ENCODE measurements at places on chromosomes 4 and X. TPM values are rescaled to one million over a fixed set of nuclear protein-coding genes. Genes with fewer than 3 reads are reported as not detected.

The AWAT2 gene
- not detected for total RNA-seq

The GRIA2 gene
- total RNA-seq = not detected

The TEX28 gene
- total RNA-seq = not detected

The P2RY10 gene
- 12.7 TPM for total RNA-seq

The BMPR1B gene
- not detected for total RNA-seq

The CDS1 gene
- 0.15 TPM for total RNA-seq

The ERAS gene
- total RNA-seq = not detected

The GPR78 gene
- total RNA-seq = not detected

- DNase-seq = no peak
Observed at GRCh38 chrX:98362630-98363029, 1478.9 kb downstream of the RPA4 start.

DNA sequence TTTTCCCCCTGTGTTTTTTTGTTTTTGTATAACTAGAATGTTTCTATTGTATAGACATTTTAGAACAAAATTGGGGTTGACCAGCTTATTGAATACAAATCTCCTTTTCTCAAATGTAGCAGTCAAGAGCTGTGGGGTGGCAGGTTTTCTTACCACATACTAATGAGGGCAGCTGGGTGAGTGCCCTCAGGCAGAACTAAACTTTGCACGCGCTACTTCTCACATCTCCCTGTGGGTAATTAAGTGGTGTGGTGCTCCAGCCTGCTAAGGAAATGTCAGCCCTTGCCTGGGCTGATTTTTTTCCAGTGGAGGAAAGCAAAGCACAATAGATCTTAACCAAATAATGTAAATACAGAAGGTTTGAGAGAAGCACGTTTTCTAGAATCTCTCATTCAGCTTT, 717.6 kb upstream of the TENM3 start:
- DNase-seq = no peak

GRCh38 chrX:1162119-1162916, 50.1 kb downstream of the CRLF2 start:
- DNase-seq = no peak

DNA sequence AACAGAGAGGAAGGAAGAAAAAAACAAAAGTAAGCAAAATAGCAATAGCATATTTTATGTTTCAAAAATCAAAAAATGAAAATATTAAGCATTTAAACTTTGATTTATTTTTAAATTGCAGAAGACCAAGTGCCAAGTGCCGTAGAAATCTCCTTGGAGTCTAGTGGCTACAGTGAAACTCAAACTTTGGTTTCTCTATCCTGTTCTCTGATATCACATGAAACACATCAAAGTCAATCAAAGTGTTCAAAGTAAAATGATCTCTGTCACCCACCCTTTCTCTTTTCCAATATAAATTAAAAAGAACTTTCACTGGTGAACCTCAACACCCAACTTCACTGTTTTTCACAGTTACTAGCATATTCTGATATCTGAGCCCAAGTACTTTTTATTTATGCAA, 81.1 kb downstream of the HADH start:
- DNase-seq = no peak

- DNase-seq = no peak
Observed at GRCh38 chr4:165335163-165335703, 7.8 kb downstream of the MSMO1 start.

DNA sequence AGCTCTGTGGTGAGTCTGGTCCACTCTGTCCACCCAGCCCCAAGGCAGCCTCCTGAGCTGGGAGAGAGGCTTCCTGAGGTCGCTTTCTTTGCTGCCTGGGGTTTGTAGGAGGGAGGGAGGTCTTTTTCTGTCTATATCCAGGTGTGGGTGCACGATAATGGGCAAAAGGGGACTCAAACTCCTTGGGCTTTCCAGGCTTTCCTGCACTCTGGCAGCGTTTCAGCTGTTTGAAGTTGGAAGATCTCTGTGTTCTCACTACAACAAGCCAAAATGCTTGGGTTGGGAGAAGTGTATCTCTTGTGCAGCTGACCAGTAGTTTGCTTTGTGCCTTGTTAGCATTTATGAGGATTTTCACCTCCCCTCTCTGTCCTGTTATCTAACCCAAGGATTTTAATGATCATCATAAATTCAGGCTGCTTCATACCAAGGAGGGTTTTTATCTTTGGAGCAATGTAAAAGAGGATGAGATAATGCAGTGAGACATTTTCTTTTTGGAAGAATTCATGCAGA, 126.3 kb downstream of the REPS2 start:
- no peak for DNase-seq

DNA sequence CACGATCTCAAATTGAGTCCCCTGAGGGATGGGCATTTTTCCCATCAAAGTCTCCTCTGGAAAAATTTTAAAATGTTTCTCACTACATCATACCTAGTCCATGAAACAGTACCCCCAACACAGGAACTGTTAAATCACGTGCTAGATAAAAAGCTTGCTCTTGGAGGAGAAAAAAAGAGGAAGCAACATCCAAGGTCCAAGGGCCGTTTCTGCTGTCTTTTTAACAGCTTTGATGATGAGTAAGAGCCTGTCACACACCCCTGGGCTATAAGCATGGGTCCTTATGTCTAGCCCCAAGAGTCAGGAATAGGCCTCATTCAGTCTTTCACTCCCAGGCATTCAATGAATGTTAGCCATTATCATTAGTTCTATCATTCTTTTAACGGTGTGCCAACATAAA, 128.9 kb downstream of the SH3KBP1 start:
- DNase-seq = no peak

GRCh38 chrX:11355259-11355909, 62.2 kb downstream of the AMELX start:
- no peak for DNase-seq

DNA sequence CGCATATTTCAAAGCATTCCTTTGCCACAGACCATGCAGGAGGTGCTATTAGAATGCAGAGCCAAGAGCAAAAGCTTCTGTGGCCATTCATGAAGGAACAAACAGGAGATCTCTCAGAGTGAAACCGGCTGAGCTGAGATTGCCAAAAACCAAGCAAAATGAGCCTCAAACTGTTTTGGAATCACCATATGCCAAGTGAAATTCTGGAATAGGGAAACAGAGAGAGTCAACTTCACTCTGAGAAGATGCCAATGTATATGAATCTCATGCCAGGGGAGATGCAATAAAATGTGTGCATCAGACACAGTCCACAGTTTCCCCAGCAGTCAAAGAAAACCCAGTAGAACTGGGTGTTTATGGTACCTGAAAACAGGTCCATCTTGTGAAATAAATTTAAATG, 42.3 kb downstream of the SRPX start:
- no peak for DNase-seq

- no peak for DNase-seq
Observed at GRCh38 chr4:111362941-111363361, 740.1 kb upstream of the PITX2 start.

DNA sequence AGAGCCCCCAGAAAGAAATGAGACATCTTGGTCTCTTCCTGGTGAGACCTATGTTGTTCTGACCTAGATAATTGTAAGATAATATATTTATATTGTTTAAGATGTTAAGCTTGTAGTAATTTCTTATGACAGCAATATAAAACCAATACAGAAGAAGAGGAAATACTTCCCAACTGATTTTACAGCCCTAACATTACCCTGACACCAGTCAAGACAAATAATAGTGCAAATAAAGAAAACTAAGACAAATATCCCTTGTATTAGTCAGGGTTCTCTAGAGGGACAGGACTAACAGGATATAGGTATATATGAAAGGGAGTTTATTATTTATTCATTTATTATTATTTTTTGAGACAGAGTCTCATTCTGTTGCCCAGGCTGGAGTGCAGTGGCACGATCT, 18.7 kb downstream of the TCEAL8 start:
- DNase-seq = no peak

- no peak for DNase-seq
Observed at GRCh38 chr4:7754565-7755262, 184.9 kb downstream of the AFAP1 start.

DNA sequence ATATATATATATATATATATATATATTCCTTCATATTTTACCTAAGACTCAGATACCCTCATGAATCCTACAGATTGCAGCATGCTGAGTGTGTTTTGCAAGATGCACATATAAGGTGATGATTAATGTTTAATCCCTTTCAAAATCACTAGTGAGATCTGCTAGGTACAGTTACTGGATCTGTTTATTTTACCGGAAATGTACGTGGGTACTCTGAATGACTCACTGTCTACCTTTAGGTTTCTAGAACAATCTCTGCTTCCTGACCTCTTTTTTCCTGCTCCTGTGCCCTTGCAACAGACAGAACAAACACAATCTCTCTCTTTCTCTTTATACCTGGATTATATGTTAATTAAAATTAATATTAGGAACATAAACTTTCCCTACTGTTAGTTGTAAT, 379.6 kb downstream of the FAM133A start:
- DNase-seq = no peak

- DNase-seq = no peak
Observed at GRCh38 chr4:153652051-153652784, 31.9 kb upstream of the TLR2 start.
